NCI-H1092 (cell line): ENCODE measurements at places on chromosomes 7 and 10.

DNA sequence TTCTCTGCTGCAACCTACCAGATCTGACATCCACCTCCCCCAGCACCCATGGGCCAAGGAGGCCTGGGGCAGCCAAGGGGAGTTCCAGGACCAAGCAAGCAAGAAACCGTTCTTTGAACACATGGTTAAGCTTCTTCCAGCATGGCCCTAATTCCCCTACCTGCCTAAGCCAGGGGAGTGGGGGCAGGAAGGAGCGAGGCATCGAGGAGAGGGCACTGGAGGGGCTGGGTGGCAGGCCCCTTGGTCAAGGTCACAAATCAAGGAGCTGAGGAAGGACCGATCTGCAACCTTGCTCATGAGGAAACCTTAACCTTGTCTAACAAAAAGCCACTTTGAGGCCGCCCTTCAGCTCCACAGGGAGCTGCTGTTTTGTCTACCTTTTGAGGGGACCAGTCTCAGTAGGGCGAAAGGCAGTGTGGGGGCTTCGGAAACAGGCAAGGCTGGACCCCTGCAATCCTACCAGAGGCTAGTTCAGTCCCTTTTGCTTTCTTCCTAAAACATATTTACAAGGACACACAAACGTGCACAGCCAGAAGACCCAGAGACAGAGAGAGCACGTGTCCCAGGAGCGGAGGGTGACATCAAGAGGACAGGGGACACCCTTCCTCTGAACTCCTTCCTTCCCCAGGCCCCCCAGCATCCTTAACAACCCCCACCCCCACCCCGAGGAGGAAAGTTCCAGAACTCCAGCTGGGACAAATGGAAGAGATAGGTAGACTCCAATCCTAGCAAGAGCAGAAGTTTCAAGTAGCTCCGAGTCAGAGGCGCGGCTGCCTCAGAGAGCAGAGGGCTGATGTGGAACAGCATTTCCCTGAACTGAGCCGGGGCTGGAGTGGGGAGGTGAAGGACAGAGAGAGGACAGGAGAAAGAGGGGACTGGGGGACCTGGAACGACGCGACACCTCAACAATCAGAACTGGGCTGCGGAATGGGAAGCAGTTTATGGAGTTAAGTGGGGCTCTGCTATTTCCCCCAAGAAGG lies 28.2 kb downstream of the SPOCK2 start:
- DNase-seq, result no peak

GRCh38 chr10:37816290-37816689 lies 41.1 kb downstream of the ZNF248 start:
- no peak for DNase-seq

DNA sequence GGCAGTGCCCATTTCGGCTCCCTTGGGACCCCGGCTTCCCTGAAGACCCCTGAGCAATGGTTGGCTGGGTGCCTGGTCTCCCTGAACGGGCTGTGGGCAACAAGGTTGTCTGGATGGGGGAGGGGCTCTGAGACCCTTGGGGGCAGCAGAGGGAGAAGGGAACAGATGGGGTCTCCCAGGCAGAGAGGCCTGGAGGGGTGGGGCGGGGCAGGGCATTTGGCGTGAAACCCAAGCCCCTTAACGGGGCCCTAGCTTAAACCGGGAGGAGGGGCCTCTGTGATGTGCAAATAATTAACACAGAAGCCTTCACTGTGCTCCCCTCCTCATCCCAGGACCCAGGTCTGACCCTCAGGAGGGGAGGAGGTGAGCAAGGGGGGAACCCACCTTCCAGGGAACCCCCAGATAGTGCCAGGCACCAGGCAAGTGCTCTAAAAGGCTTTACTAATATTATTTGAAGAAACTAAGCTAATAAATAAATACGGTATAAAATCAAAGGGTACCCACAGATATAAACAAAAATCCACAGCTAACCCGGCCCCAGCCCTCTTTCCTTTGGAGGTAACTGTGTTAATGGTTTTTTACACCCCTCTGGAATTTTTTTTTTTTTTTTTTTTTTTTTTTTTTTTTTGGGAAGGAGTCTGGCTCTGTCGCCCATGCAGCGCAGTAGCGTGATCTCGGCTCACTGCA lies 170.8 kb downstream of the RNF216 start:
- no peak for DNase-seq

DNA sequence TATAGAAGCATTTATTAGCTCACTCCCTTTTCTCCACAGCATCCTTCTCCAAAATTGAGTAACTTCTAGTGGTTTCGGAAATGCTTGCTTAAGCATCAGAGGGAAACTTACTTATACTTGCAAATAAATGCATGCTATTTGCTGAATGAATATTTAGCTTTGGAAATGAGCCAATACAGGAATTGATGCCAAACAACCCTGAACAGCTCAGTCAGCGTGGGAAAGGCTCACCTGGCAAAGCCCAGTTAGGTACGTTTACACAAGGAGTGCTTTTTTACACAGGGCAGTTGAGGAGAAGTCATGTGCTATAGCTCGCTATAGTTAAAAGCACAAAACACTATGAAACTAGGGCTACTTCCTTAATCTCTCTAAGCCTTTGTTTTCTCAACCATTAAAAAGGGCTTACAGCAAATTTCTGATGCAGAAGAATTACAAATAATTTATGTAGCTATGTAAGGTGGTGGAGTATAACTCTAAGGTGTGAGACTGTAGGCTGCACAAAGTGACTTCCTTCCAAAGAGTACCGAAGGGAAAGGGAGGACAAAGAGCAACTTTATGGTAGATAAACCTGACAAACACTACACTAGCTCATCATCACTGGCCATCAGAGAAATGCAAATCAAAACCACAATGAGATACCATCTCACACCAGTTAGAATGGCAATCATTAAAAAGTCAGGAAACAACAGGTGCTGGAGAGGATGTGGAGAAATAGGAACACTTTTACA lies 498.2 kb downstream of the PHTF2 start:
- DNase-seq, result no peak

- peak; percentile 31 for DNase-seq
These were observed 411.9 kb downstream of the GRM8 start for GRCh38 chr7:126840869-126841268.

- DNase-seq, result no peak
These were observed 79.3 kb upstream of the OIT3 start for GRCh38 chr10:72814099-72814790.

DNA sequence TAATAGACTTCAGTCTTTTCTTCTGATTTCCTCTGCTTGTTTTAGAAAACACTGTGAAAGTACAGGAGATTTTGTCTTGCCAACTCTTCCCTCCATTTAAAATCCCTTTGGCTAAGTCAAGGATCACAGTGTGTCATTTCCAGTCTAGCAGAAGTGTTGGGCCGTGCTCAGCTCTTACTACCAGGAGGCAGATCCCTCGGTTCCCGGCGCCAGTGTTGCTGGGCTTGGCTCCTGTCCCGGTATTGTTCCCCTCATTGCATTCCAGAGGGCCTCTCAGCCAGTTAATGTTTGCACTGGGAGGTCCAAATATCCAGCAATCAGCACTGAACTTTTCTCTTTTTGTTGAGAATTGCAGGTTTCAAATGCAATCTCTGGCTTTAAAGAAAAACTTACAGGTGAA lies 612.1 kb upstream of the MGMT start:
- no peak for DNase-seq

DNA sequence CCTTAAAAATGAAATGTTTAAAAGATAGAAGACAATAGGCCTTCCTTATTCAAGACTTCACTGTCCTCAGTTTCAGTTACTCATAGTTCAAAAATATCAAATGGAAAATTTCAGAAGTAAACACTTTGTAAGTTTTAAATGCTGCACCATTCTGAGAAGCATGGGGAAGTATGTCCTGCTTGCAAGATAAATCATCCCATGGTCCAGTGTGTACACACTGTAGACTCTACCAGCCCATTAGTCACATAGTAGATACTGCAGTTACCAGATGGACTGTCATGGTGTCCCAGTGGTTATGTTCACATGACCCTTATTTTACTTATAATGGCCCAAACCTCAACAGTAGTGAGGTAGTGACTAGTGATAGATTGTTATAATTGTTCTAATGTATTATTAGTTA lies 69.5 kb downstream of the PTPN12 start:
- DNase-seq, result no peak

- DNase-seq, result no peak
These were observed 662.6 kb upstream of the IGFBP3 start for GRCh38 chr7:46583656-46584055.

DNA sequence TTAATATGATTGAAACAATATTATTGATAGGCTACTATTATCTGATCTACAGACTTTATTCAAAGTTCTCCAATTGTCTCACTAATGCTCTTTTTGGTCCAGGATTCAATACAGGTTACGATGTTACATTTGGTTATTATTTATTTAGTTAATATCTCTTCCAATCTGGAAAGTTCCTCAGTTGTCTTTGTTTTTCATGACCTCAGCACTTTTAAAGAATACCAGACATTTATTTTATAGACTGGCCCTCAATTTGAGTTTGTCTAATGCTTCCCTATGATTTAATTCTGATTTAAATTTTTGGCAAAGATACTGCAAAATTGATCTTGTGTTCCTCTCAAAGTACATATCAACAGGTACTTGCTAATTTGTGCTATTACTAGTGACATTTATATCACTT lies 937.4 kb downstream of the KCNMA1 start:
- DNase-seq, result no peak

DNA sequence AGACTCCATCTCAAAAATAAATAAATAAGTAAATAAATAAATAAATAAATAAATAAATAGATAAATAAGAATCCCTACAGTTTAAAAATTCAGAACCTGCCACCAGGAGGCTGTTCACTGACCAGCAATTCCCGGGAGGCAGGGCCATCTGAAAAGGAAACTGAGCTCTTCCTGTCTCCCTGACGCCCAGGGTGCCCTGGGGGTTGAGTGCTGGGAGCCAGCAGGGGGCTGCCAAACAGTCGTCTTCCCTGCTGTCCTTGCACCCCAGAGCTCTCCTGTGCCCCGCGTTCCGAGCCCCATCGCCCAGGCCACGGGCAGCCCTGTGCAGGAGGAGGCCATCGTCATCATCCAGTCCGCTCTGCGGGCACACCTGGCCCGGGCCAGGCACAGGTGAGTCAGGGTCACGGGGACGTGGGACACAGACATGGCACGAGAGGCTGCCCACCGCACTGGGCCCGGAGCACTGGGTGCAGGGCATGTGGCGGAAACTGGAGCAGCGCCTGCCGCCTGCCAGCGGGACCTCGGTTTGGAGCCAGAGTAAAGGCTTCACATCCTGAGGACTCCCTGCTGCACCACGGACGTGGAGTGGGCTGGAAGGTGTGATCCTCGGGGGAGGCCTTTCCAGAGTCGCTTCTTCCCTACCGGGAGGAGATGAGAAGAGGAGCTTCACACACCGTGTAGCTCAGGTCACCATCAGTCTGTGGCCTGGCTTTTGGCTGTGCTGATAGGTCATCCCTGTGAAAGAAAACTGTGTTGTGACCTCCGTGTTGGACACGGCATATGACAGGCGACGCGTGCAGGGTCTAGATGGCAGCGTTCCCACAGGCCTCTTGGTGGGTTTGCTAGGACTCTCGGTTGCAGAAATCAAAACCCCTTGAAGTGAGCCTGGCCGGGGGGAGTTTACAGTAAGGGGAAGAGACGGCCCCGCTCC lies 25.9 kb upstream of the TTYH3 start:
- no peak for DNase-seq

GRCh38 chr10:86218160-86218559 lies 148.4 kb downstream of the GRID1 start:
- peak; percentile 70 for DNase-seq

DNA sequence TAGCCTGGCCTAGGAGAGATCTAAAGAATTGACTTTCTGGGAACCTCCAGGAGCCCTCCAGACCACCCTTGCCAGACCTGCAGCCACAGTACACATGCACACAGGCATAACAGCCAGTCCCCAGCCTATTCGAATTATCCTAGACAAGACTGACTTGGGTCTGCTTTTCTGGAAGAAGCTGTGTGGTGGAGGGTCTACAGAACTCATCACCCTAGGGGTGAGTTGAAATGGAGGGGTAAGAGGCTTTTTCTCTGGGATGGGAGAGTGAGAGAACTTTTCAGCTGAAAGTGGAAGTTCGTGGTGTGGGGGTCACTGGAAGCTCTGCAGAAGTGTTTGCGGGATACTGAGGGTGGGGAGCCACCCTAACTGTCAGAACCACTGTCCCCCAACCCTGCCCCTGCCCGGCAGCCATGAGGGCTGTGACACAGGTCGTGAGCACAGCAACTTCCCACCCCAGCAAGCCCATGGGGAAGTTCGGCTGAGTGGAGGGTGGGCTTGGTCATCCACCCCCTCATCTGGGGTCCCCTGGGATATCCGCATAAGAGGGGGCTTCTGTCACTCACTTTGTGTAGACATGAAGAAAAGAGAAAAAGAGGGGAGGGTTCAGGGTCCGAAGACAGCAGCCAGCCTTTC lies 7.8 kb downstream of the TLX1 start:
- no peak for DNase-seq

- DNase-seq, result no peak
These were observed 11.0 kb downstream of the SUN1 start for GRCh38 chr7:843230-843629.

DNA sequence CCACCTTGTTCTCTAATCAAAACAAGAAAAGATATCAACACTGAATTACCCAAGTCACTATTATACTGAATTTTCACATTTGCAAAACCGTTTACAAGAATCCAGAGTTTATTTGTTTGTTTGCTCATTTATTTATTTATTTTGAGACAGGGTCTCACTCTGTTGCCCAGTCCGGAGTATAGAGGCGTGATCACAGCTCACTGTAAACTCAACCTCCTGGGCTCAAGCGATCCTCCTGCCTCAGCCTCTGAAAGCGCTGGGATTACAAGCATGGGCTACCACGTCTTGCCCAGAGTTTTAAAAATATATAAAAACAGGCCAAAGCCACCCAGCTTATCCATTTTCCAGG lies 8.5 kb downstream of the CREB3L2 start:
- DNase-seq, result no peak

DNA sequence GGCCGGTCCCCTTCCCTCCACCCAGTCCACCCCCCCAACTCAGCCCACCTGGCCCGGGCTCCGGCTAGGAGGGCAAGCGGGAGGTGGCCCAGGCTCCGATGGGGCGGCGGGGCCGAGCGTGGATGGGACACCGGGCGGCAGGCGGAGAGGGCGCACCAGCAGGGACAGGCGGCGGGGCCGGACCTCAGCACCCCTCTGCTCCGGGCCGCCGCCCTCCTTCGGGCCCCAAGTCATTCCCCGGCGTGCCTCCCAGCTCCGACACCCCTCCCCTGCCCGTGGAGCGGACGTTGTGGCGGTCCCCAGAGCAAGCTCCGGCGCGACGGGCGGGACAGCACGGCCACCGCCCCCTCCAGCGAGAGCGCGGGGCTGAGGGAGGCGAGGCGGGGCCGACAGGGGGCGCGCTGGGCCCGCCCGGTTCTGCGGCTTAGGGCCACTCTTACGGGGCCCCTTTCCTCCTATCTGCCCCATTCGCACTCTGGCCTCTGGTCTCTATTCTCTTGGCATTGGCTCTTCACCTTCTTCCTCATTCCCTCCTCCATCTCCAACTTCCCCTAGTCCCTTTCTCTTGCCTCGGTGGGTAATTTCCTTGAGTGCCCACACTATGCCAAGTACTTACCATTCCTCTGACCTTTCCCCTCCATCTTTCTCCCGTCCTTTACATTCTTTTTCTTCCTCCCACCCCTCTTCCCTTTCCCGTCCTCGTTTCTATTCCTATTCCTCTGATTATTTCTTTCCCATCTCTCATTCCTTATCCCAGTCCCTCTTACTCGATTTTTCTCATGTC lies 701 bp upstream of the GBX1 start:
- DNase-seq, result no peak

- no peak for DNase-seq
These were observed 278.5 kb downstream of the REEP3 start for GRCh38 chr10:63799521-63800300.
